Effector memory CD8-positive, alpha-beta T cell (primary cell): ENCODE measurements at places on chromosomes 2 and 18.

DNA sequence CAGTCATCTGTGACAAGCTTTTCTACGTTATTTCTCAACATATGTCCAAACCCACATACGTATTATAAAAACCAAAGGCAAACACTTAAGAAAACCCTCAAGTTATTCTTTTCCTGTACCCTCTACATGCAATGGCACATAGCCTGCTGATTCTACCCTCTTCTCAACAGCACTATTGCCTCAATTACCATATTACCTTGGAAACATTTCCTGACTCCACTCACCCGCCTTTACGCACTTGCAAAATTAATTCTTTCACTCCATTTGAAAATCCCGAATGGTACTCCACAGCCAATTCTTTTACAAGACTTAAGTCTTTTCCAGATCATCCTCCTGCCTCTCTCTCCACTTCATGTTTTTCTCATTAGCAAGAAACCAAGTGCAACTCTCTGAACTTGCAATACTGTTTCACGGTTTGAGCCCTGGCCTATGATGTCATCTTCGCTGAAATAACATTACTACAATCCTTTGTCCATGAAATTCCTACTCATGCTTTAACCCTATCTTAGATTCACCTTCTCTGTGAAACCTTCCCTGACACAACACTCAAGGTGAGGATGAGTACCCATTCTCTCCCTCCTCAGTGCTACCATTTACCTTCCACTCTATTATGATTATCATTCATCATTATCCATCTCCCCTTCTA is 29.0 kb downstream of the SESTD1 start:
- H3K27me3 ChIP-seq = no peaks in the 10 kb centered on the region
- H3K27ac ChIP-seq = no peak overlapping the region
- no peaks in the 10 kb centered on the region for H3K36me3 ChIP-seq
- no peak for DNase-seq
- no peaks in the 10 kb centered on the region for H3K4me1 ChIP-seq
- H3K4me3 ChIP-seq = no peak overlapping the region

DNA sequence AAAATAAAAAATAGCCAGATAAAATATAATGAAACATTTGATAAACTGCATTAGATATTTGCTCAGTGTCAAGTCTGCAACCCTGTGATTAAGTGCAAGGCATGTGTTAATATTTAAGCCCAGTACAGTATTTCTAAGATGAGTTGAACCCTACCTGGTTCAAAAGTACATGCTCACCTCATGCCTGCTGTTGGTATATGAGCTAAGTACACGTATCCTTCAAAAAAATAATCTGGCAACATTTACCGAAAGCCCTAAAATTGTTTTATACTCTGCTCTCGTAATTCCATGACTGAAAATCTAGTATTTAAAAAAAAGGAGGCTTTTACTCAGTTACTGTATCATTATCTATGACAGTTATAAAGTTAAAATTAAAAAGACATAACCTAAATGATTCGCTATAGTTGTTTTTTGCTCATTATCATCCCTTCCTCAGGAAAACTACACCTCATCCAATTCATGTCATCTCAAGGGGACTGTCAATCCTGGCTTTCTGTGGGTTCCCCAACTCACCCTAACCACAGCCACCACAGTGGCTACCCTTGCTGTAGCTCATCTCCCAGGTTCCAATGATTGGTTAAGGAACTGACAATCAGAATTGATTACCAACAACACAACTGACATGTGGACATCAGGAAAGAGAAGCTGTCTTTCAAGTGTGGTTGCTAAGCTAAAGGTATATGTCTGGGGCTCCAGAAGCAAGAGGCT is 10.6 kb downstream of the TLK1 start:
- peak overlapping the region; percentile 55 for H3K27ac ChIP-seq
- no peaks in the 10 kb centered on the region for H3K27me3 ChIP-seq
- peaks cover 37% of the 10 kb centered on the region for H3K4me1 ChIP-seq

DNA sequence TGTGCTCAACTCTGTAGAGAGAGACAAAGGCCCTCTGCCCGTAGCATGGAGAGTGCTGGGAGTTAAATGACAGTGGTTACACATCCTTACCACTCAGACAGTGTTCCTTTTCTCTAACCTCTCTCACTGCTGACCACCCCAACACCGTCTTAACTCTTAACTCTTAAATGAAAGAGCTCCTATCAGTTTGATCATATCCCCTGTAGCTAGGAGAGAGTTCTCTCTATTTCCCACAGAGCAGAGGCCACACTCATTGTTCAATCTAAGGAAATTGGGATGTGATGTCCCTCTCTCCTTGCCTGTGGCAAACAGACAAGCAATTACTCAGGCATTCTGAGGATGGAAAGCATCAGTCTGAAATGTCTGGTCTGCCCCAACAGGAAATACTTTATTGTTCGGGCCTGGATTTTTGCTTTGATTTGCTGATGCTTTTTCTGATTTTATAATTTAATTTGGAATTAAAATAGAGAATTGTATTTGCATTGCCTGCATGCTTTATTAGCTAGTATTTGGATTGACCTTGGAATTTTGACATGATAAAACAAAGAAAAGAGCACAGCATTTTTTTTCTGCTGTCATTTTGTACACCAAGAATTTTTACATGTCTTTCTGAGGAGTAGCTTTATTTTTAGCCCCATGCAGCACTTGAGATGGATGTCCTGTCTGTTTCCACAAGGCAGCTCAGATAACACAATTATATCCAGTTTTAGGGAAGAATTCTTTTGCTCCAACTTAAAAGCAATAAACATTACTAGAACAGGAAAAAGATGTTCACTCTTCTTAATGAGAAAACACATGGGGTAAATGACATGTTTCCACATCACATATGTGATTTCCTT is 27.7 kb upstream of the IER3IP1 start:
- H3K27ac ChIP-seq = no peak overlapping the region
- peaks cover 29% of the 10 kb centered on the region for H3K27me3 ChIP-seq
- DNase-seq = no peak

- no peak overlapping the region for H3K27ac ChIP-seq
- no peak overlapping the region for H3K4me3 ChIP-seq
- no peak for DNase-seq
- H3K27me3 ChIP-seq = no peaks in the 10 kb centered on the region
Measured at GRCh38 chr18:75200071-75200470, 8.9 kb downstream of the PTGR3 start.

- H3K27me3 ChIP-seq = no peaks in the 10 kb centered on the region
- peaks cover 27% of the 10 kb centered on the region for H3K4me1 ChIP-seq
Measured at GRCh38 chr18:44842588-44843412, 162.1 kb downstream of the SETBP1 start.

DNA sequence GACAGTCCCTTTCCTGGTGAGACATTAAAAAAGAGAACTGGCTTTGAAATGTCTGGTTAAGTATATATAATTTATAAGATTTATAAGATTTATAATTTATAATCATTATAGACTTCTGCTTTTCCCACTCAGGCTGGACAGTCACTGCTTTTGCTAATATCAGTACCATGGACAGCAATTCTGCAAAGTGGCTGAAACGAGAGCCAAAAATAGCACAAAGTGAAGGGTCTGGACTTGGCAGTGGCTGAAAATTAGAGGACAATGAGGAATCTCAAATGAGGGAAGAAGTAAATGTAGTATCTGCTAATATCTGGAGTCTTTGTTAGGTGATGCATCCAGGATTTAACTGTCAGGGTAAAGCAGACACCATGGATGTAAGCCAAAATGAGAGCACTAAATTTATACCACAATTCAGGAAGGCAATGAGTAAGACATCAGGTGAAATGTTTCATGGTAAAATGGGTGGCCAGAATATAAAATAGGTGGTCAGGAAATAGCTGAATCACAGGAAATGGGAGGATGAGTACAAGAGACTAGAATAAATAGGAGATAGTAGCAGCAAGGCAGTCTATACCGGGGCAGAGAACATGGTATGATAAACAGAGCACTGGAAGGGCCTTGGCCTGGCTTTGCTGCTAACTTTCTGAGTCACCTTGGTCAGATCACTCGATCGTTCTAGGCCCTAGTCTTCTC is 39.6 kb upstream of the BOD1L2 start:
- H3K4me1 ChIP-seq = no peaks in the 10 kb centered on the region
- no peak for DNase-seq
- H3K27me3 ChIP-seq = peaks cover 32% of the 10 kb centered on the region
- H3K36me3 ChIP-seq = no peaks in the 10 kb centered on the region

GRCh38 chr2:240155048-240155744 is 14.7 kb upstream of the OTOS start:
- H3K4me3 ChIP-seq = no peak overlapping the region
- no peak for DNase-seq
- H3K27me3 ChIP-seq = peaks cover 40% of the 10 kb centered on the region
- no peaks in the 10 kb centered on the region for H3K36me3 ChIP-seq

DNA sequence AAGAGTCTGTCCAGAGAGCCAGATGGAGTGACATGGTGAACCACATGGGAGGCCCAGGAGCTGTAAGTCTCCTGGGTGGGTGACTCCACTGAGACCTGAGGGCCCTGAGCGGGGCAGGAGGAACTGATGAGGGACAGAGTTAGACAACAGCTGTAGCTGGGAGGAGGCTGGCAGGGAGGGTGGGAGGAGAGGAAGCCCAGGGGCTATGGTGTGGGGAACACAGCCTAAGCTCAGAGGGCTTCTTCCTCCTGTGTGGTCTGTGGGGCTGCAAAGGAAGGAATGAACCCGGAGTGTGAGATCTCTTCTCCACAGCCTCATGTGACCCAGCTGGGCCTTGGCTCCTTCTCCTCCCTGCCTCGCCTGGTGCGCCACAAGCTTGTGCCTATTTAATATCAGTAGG is 395.6 kb upstream of the HS6ST1 start:
- no peaks in the 10 kb centered on the region for H3K36me3 ChIP-seq
- no peak overlapping the region for H3K27ac ChIP-seq
- no peaks in the 10 kb centered on the region for H3K4me1 ChIP-seq
- no peak for DNase-seq

DNA sequence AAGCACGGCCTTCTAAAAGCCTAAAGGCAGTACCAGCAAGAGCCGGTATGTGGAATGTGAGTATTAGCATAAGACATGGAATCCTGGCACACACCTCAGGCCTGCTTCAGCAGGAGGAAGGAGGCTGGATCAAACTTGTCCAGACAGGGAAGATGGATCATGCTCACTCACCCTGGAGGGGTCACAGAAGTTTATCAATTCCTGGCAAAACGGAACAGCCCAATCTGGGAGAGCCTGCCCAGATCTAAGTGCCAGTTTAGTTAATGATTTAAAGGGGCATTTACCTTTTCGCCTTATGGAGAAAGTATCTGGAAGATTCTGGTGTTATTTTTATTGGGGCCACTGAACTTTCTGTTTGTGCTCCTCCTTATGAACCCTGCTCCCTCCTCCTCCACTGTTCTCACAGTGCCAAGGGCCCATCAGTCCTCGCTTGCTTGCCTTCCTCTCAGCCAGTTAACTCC is 58.3 kb upstream of the NFE2L2 start:
- no peaks in the 10 kb centered on the region for H3K27me3 ChIP-seq
- no peaks in the 10 kb centered on the region for H3K4me1 ChIP-seq
- H3K4me3 ChIP-seq = no peak overlapping the region
- no peak for DNase-seq
- no peak overlapping the region for H3K27ac ChIP-seq

GRCh38 chr18:42196651-42197050 is 241.6 kb downstream of the PIK3C3 start:
- H3K27ac ChIP-seq = no peak overlapping the region
- no peak for DNase-seq
- H3K4me3 ChIP-seq = no peak overlapping the region

DNA sequence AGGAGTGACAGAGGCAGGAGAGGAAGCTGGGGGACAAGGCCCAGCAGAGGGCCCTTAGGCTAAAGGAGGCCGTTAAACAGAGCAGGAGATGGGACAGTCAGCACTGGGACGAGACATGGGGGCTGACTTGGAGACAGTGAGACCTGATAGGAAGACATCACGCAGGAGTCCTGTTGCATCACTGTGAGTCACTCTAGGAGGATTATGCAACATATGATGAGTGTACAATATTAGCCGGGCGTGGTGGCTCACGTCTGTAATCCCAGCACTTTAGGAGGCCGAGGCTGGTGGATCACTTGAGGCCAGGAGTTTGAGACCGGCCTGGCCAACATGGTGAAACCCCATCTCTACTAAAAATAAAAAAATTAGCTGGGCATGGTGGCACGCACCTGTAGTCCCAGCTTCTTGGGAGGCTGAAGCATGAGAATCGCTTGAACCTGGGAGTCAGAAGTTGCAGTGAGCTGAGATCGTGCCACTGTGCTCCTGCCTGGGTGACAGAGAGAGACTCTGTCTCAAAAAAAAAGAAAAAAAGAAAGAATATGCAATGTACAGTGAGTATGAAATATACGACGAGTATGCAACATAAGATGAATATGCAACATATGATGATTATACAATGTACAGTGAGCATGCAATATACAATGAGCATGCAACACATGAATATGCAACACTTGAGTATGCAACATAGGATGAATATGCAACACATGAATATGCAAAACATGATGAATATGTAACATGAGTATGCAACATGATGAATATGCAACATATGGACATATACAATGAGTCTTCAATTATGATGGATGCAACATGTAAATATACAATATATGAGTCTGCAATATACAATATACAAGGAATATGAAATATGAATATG is 83.3 kb upstream of the ID2 start:
- H3K4me3 ChIP-seq = no peak overlapping the region
- H3K4me1 ChIP-seq = no peaks in the 10 kb centered on the region
- no peaks in the 10 kb centered on the region for H3K27me3 ChIP-seq
- no peak for DNase-seq

DNA sequence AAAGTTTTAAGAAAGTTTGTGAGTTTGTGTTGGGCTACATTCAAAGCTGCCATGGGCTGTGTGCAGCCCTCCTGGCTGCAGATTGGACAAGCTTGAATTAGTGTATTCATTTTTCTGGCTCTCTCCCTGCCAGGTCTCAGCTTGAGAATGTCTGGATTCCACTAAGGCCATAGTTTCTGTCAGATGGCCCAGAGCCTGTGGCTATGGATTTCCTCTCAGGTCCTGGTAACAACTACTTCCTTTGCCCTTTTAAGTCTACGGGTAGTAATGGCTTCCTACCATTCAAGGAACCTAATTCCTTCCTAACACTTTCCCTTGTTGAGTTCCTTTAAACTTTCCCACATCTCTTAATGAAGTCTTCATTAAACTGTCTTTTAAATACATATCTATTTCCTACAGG is 24.3 kb upstream of the PSMD14 start:
- no peak overlapping the region for H3K4me3 ChIP-seq
- peaks cover 49% of the 10 kb centered on the region for H3K27me3 ChIP-seq
- H3K27ac ChIP-seq = no peak overlapping the region

- peaks cover 9% of the 10 kb centered on the region for H3K4me1 ChIP-seq
- no peaks in the 10 kb centered on the region for H3K27me3 ChIP-seq
- peaks cover 5% of the 10 kb centered on the region for H3K36me3 ChIP-seq
- peak overlapping the region; percentile 94 for H3K27ac ChIP-seq
- no peak for DNase-seq
Measured at GRCh38 chr2:64751286-64752260, 97.9 kb upstream of the SERTAD2 start.

DNA sequence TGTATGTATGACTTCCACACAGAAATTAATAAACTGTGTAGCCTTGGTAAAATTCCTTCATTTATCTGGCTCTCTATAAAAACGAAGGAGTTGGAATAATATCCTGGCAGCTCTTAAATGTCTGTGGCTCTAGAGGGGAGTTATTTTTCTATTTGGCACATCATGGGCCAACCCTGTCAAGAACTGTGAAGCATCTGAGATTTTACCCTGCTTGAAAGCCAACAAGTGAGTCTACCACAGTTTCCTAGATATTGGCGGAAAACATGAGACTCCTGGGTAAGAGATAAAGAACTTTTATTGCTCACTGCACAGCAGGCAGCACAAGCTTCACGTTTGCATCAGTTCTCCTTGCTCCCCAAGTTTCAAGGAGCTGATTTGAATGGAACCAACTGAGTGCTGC is 346.7 kb upstream of the CYRIA start:
- no peak for DNase-seq
- H3K27ac ChIP-seq = no peak overlapping the region
- no peak overlapping the region for H3K4me3 ChIP-seq
- no peaks in the 10 kb centered on the region for H3K27me3 ChIP-seq
